ENCODE measurements at places on chromosomes 5 and 9.

GRCh38 chr5:153373130-153373498 lies 117.4 kb upstream of the GRIA1 start:
- DNase-seq, result no peak

DNA sequence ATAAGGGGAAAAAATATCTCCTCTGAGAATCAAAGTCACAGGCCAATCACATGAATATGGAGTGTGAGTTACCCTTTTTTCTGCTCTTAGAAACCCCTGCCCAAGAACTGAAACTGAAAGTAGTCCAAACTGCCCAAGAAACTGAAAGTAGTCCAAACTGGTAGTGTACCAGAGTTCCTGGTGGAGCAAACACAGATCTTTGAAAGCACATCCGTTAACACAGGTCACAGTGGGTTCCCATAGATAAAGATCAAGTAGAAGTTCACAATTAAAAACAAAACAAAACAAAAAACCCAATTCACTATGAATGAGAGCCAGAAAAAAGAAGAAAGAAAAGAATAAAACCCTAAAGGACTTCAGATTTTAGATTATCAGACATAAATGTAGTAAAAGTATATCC lies 332.4 kb upstream of the EFNA5 start:
- no peak for DNase-seq

DNA sequence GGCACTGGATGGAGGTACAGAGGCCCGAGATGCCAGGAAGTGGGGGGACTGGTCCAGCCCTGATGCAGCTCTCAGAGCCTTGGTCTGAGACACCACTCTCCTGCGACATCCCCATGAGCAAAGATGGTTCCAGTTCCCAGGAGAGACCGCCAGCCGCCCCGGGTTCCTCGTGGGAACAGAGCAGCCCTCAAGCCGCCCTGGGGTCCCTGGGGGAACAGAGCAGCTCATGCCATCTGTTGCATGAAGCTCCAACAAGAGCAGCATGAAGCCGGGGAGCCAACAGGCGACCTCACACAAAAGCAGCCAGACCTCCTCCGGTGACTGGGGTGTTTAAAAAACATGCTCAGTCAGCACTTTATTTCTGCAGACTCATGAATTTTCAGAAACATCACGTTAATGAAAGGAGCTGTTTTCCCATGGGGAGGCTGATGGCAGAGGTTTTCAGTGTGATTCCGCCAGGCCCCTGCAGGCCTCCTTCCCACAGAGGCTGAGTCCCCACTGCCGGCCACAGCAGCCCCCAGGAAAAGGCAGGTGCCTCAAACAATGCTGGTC lies 6.2 kb downstream of the SLC6A18 start:
- no peak for DNase-seq

DNA sequence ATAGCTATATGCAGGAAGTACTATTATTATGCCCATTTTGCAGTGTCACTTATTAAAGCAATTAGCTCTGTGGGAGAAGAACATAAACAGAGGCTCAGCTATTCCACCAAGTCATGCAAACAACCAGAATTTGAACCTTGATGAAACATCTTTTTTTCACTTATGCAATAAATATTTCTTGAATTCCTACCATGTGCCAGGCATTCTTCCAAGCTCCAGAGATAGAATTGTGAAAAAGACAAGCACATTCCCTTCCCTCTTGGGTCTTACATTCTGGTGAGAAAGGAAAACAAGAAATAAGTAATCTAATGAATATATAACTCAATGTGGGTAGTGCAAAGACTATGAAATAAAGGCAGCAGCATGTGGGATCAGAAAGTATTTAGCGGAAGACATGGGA lies 32.1 kb upstream of the ADRB2 start:
- DNase-seq, result no peak

- no peak for DNase-seq
These were observed 61.5 kb downstream of the NR3C1 start for GRCh38 chr5:143341807-143342570.

GRCh38 chr5:73974871-73975360 lies 348.9 kb downstream of the ARHGEF28 start:
- DNase-seq, result no peak

- no peak for DNase-seq
These were observed 470.5 kb downstream of the PDE4D start for GRCh38 chr5:59423021-59423420.

GRCh38 chr9:130303613-130304055 lies 38.1 kb downstream of the HMCN2 start:
- no peak for DNase-seq

DNA sequence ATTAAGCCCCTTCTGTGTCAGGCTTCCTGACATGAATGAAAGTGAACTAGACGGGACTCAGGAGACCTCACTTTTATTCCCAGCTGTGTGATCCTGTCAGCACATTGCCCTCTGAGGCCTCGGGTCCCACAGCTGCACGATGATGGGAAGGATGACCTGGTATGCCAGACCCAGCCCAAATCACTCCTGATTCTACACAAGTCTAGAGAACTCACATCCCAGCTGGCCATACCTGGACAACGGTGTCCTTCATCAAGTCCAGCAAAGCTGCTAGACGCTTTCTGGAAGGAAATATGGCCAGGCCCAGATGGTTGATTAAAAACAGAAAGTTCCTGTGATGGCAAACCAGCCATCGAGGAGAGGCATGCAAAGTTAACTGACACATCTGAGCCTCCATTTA lies 118.0 kb upstream of the FSTL4 start:
- no peak for DNase-seq

- no peak for DNase-seq
These were observed 29.8 kb downstream of the PCDHAC2 start for GRCh38 chr5:140996060-140996459.

DNA sequence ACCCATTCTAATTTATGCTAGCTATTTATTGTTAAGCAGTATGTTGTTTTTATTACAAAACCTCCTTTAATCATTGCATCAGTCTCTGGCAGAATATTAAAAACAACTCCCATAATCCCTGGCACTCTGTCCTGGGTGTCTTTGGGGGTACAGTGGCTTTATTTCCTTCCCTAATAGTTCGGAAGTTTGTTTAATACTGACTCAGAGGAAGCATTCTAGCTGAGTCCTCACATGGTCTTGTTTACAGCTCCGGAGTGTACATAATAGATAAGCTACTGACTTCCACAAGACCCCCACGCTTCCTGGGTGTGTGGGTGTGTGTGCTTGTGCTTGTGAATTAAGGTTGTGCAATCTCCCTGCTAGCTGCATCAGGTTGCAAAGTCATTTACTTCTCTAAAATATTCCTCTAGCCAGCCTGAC lies 149.8 kb upstream of the CDKN2B start:
- no peak for DNase-seq

DNA sequence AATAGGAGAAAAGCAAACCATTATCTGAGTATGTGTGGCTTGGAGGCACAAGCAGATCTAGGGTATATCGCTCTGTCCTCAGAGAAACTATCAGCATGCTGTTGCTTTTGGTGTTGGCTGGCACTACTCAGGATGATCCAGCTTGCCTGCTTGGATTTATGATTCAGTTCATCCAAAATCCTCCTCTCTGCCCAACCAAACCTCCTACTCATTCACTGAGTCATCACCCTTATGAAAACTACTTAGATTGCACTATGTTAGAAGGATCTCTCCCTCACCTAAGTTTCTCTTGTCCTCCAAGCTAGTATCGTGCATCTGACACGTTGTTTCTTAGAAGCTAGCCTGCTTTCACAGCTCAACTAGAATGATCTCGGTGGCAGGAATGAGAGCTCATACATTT lies 14.2 kb upstream of the ZBED3 start:
- no peak for DNase-seq

DNA sequence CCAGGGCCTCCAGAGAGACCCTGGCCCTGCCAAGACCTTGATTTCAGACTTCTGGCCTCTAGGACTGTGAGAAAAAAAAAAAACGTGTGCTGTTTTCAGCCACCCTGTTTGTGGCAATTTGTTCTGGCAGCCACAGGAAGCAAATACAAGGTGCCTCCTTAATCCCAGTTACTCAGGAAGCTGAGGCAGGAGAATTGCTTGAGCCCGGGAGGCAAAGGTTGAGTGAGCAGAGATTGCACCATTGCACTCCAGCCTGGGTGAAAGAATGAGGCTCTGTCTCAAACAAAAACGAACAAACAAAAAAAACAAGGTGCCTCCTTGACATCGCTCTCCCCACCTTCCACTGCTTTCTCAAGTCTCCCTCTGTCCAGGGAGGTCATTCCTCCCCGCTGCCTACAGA lies 98.0 kb downstream of the GABBR2 start:
- no peak for DNase-seq

GRCh38 chr5:145562931-145563330 lies 272.2 kb downstream of the PRELID2 start:
- DNase-seq, result no peak

DNA sequence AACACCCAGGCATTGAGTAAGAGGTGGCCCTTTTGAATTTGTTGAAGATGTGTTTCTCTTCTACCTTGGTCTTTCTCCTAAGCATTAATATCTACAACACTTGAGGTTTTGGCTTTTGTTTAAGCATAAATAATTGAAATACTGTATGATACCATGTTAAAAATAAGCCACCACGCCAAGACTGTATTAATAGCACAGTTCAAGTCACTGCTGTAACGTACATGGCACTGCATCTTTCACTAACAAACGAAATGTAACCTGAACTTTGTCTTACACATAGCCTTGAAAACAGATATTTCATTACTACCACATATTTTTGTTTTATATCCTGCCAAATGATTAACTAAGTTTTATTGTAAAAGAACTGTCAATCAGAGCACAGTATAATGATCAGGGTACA lies 112.8 kb downstream of the MLLT3 start:
- no peak for DNase-seq

DNA sequence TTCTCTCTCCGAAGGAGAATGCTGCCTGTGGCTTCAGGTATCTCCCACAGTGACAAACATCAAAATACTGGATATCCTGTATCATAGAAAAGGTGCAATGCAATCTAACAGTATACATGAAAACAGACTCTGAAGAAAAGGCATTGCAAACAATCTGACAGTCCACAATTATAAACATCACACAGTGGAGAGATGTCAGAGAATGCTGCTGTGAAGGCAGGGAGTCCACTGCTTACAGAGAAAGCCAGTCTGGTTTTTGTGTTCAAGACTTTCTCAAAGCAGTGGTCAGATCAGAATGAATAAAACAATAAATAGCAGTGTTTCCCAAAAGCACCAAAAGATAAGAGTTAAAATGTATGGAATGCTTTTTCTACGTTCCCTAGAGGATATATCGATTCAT lies 28.7 kb downstream of the TTC23L start:
- DNase-seq, result no peak

DNA sequence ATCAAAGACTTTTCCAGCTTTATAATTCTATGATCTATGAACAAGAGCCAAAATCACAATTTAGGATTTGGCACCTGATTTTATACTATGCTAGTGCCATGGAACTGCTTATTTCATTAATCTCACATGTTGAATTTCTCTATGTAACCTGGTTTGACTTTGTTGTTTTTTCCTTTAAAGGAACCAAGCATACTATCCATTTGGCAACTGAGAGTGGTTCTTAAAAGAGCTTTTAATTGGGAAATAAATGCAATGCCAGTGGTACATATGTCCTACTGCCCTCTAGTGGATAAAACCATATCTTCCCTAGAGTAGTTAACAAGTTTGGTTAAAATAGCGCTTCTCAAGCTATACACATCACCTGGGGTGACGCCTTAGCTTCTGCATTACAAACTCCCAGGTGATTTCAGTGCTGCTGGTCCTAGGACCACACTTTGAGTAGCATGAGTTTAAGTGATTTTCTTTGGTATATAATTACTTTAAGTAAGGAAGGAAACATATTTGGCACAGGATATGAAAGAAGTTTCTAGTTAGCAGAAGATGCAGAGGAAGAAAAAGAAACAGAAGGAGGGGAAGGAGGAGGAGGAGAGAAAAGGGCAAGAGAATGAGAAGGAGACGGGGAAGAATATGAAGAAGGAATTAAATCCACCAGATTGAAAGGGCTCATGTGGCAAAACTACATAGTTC lies 56.8 kb downstream of the FGF10 start:
- DNase-seq, result peak; percentile 1

GRCh38 chr5:148542812-148543211 lies 111.5 kb downstream of the HTR4 start:
- no peak for DNase-seq

GRCh38 chr9:125839317-125839716 lies 92.1 kb downstream of the PBX3 start:
- DNase-seq, result no peak

- no peak for DNase-seq
These were observed 277.2 kb downstream of the GAS1 start for GRCh38 chr9:86670076-86670475.
